ENCODE measurements at places on chromosomes 12 and 14.
A peak's percentile ranks its signal among the peaks of the same experiment; 100 is the strongest.

DNA sequence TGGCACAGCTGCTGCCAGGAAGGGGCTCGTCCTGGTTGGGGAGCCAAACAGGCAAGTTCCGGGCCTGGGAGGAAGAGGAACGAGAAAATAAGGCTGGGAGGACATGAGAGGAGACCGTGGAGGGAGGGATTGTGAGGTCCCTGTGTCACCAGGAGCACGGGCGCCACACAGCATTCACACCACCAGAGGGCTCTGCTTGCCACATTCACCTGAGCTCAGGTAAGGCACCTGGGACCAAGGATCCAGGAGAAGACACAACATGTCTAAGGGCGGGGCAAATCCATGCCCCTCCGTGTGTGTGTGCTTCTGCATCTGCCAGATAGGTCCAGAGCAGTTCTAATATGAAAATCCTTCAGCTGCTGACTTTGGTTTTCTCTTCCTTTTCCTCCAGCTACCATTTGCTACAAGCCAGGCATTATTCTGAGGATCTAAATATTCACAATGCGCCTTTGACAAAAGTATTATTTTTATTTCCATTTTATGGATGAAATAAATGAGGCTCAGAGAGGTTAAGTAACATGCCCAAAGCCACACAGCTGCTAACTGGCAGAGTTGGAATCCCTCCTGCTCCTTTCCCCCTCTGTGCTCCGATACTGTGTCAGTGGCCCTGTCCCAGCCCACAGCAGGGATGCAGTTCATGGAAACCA, 14.6 kb downstream of the RAPGEF3 start:
- peak; percentile 39 for DNase-seq

- DNase-seq, result no peak
Observed at GRCh38 chr12:86349196-86349595, 93.0 kb upstream of the MGAT4C start.

GRCh38 chr14:64663174-64663573, 41.0 kb upstream of the PLEKHG3 start:
- no peak for DNase-seq

GRCh38 chr12:132460571-132460970, 29.4 kb upstream of the FBRSL1 start:
- DNase-seq, result no peak

- no peak for DNase-seq
Observed at GRCh38 chr14:91752961-91753360, 21.1 kb upstream of the CATSPERB start.

DNA sequence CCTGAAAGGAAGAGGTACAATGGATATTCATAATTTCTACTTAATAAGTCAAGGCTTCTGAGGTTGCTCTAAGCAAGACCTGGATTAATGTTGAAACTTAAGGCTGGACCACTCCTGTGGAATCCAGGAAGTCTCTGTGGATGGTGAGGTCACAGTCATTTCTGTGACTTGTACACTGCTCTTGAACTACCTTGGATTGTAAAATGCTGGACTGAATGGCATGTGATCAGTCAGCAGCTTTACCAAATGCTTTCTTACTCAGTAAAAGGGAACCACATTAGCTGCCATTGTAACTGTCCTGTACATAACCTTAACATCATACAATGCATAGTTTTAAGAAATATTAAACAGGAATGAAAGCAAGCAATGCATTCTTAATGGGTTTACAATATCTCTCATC, 182.9 kb downstream of the NOVA1 start:
- DNase-seq, result no peak

GRCh38 chr12:31970199-31970598, 11.0 kb downstream of the RESF1 start:
- DNase-seq, result no peak

GRCh38 chr12:131833288-131833895, 5.2 kb downstream of the MMP17 start:
- no peak for DNase-seq

Measured in stimulated activated naive CD4-positive, alpha-beta T cell treated with Interleukin-2 at 50 U/mL for 16 hours (primary cell).